ENCODE measurements at places on chromosomes 5 and 9. TPM values are rescaled to one million over a fixed set of nuclear protein-coding genes. Genes with fewer than 3 reads are reported as not detected.

DNA sequence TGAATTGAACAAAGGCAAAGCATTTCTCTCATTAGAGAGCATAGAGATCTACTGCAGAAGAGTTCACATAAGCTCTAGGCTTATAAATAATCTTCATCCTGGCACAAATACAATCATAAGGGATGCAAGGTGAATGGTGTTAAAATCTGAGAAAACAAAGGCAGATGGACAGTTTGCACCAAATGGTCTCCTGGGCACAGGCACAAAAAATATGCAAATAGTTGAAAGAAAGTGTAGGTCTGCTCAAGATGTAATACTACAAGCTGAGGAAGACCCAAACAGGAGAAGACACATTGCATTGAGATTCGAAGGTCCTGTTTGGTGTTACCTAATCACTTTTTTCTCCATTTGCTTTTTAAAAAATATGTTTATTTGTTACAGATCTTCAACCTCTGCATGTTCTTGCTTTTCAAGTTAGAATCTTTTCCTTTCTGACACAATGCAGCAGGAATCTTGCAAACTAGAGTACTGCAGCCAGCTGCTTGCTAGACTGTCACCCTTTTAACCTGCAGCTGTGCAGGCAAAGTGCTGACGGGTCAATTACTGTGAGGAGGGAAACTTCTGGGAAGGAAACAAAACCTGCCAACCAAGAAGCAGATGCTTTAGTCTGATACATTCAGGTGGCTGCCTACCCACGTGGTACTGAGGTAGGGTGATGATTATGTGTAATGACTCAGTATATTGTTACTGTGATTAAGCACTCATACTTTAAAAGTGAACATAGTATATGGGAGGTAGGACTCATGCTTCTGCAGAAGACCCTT, 1048.6 kb upstream of the SEMA6A start:
- no peak for DNase-seq

DNA sequence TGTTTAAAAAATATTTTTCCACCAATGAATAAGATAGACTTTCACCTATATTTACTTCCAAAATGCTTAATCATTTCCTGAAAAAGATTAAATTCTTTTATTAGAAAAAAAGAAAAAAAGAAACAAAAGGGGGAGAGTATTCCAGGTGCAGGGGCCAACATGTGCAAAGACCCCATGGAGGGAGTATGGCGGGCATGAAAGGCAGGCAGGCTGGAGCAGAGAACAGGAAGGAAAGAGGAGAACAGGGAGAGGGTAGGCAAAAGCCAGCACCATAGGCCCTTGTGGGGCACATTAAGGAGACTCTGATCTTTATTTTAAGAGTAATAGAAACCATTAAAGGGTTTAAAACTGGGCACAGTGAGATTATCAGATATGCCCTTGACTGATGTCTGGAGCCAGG, 16.5 kb upstream of the SAP30L start:
- no peak for DNase-seq

DNA sequence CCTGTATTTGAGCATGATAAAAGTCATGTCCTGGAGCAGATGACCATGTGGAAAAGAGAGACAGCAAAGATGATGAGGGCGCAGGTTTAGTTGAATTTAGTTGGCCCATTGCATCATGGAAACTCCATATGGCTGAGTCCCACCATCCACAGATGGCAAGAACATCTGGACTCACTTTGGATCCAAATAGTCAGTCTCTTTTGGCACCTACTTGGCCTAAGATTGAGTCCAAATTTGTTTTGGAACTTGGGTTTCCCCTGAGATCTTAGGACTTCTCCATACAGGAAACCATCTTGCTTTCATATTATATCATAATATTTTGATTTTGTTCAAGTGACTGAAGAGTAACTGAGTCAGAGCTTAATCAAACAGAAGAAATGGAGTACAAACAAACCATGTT, 217.5 kb downstream of the DRD1 start:
- no peak for DNase-seq

Gene IPO11
- 24.1 TPM for total RNA-seq
